ENCODE measurements at places on chromosomes 13 and 19.

DNA sequence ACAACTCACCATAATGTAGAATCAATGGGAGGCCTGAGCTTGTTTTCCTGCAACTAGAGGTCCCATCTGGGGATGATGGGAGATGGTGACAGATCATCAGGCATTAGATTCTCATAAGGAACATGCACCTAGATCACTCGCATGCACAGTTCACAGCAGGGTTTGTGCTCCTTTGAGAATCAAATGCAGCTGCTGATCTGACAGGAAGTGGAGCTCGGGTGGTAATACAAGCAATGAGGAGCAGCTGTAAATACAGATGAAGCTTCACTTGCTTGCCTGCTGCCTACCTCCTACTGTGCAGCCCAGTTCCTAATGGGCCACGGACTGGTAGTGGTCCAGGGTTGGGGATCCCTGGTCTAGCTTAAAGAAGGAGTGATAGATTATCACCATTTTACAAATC lies 33.0 kb downstream of the KPNA3 start:
- no peak for DNase-seq

DNA sequence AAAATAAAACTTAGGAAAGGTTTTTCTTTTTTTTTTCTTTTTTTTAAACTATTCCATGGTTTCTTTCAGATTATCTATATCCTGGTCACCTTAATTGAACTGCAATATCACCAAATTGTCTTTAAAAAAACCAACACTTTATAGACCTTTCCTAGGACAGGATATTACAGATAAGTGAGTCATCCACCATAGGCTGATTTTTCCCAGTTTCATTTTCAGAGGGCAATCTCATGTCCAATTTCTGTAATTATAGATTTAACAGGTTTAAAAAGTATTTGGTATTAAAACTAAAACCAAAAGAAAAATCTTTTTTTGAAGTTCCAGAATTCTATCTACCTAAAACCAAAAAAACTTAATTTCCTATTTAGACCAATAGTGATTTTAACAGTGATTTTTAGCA lies 13.2 kb downstream of the SPART start:
- DNase-seq = no peak

GRCh38 chr13:41916173-41916954 lies 44.5 kb downstream of the VWA8 start:
- DNase-seq = no peak

DNA sequence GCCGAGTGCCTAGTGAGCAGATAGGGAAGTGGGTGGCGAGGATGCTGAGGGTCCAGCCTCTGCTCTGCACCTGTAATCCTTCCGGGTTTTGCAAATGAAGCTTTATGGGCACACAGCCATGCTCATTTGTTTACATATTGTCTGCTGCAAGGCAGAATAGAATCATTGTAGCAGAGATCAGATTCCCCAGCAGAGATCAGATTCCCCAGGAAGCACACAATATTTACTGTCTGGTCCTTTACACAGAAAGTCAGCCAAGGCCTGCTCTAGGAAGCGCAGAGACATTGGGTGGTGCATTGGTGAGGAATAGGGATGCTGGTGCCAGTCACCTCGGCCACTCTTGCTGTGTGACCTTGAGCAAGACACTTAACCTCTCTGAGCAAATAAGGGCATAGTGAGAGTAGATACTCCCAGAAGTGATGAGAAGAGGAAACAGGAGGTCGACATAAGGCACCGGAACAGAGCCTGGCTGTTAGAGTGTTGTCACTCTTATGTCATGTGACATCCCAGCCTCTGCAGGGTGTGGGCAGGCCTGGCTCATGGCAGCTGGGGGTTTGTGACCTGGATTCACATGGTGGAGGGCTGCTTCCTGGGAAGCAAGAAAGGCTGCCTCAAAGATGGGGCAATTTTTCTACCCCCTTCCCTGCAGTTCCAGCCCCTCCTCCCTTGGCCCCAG lies 25.6 kb downstream of the CARM1 start:
- no peak for DNase-seq

- DNase-seq = no peak
These were observed 28.8 kb downstream of the FOXO1 start for GRCh38 chr13:40637643-40638042.

GRCh38 chr13:20320885-20321284 lies 88.8 kb upstream of the GJB6 start:
- no peak for DNase-seq

DNA sequence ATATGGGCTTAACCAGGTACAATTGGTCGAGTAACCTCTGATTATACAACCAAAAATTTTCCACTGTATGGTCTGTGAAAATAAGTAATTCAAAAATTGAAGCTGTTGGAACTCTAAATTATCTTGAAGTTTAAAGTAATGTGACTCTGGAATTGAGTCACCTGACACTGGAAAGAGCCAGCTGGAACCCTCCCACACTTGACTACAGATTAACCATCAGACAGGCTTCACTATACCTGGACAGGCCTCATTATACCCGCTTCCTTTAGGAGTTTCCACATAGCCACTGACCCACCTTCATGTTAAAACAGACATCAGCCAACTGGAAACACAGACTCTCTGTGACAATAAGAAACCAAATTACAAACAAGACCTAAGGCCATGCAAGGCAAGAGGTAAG lies 1.3 kb downstream of the ZNF433 start:
- no peak for DNase-seq

- DNase-seq = no peak
These were observed 31.5 kb downstream of the RBM26 start for GRCh38 chr13:79374578-79374977.

DNA sequence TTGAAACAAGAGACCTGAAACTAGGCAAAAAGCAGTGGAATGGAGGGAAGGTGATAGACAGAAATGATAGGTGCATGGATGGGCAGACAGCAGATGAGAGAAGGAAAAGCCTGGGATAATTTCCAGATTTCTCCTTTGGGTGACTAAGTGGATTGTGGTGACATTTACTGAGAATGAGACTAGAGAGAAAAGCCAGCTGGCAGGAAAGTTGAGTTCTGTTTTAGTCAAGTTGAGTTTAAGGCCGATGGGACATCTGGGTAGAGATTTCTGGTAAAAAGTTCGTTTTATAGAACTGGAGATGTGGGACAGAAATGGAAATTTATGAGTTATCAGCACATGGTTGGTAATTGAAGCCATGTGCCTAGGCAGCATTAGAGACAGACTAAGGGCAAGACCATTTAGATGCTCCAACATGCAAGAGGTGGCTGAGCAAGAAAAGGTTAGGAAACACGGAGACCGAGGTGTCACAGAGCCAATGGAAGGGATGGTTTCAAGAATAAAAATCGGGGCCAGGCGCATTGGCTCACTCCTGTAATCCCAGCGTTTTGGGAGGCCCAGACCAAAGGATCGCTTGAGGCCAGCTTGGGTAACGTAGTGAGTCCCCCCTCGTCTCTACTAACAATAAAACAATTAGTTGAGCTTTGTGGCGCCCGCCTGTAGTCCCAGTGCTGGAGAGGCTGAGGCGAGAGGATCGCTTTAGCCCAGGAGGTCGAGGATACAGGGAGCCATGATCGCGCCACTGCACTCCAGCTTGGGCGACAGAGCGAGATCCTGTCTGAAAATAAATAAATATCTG lies 9.6 kb upstream of the DGKH start:
- DNase-seq = no peak

DNA sequence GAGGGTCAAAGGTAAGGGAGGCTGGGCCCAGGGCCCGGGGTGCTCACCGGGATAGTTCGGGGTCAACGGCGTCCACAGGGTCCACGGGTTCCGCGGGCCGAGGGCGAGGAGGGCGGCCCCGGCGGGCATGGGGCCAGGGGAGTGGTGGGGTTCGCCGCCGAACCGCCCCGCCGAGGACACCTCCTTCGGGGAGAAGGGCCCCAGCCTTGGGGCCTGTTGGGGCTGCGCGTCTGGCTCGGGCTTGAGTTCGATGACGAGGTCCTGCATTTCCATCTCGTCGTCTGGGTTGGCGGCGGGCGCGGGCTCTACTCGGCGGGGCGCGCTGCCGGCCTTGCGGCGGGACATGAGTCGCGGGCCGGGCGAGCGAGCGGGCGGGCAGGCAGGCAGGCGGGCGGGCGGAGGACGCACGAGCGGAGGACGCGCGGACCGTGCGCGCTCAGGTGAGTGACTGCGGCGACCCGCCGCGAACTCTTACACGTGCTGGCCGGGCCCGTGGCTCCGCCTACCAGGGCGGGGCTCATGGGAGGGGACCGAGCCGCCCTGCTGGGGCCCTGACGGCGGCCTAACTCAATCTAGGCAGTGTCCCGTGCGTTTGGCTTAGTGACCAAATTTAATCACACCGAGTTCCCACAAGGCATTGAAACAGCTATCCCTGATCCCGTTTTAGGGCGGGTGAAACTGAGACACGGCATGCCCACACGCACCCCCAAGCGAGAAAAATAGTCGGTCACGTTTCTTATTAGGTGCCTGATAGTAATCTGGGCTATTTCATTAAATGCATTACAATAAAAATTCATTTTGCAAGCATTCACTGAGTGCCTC lies at the start of gene ZNF296:
Gene ZNF296 (minus strand): TSS at position 450 of the 822 bp plus-strand sequence. CDS start 105 bp downstream, at position 345.
- peak; percentile 35 for DNase-seq

DNA sequence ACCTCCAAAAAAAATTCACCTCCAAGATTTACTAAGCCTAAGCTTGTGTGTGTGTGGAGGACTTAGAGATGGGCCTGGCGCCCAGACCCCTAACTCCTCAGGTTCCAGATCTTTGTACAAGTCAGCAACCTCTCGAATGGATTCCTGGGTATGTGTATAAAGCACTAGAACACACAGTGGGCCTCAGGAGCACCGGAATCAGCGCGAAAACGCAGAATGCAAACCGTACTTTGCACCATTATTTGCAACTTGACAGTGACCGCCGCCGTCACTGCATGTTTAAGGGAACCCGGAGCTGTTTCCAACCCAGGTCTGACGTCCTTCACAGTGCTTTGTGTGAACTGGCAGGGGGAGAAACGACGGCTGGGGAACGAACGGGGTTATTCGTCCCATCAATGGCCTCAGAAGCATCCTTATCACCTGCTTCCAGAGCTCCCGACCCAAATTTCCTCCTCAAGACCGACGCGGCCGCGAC lies 688 bp downstream of the ZNF606 start:
- peak; percentile 12 for DNase-seq

- DNase-seq = no peak
These were observed 25.9 kb downstream of the PEG3 start for GRCh38 chr19:56814656-56815055.

- DNase-seq = peak; percentile 15
These were observed 32.8 kb upstream of the STK24 start for GRCh38 chr13:98609756-98610155.

GRCh38 chr19:39679056-39679790 lies 23.5 kb downstream of the LGALS16 start:
- DNase-seq = no peak

- no peak for DNase-seq
These were observed 33.9 kb upstream of the ATP11A start for GRCh38 chr13:112655913-112656312.

GRCh38 chr13:84670245-84670644 lies 788.0 kb upstream of the SLITRK1 start:
- DNase-seq = no peak

DNA sequence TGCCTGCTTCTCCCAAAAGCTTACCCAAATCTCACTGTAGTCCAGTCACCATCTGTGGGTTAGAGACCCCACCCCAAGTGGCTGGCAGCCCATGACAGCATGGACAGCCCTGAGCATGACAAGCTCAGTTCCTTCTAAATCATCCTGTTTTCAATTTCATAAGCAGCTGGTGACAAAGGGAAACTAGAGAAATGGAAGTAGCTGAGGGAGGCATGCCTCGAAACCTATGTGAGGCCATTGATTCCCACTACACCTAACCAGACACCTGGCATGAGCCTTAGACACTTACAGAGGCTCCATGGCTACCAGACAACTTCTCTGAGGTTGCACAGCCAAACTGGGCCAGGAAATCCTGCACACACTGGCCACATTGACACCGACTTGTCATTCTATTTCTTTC lies 56.2 kb downstream of the ABCC4 start:
- DNase-seq = peak; percentile 52

GRCh38 chr19:51802775-51803174 lies 7.8 kb downstream of the FPR3 start:
- DNase-seq = no peak

DNA sequence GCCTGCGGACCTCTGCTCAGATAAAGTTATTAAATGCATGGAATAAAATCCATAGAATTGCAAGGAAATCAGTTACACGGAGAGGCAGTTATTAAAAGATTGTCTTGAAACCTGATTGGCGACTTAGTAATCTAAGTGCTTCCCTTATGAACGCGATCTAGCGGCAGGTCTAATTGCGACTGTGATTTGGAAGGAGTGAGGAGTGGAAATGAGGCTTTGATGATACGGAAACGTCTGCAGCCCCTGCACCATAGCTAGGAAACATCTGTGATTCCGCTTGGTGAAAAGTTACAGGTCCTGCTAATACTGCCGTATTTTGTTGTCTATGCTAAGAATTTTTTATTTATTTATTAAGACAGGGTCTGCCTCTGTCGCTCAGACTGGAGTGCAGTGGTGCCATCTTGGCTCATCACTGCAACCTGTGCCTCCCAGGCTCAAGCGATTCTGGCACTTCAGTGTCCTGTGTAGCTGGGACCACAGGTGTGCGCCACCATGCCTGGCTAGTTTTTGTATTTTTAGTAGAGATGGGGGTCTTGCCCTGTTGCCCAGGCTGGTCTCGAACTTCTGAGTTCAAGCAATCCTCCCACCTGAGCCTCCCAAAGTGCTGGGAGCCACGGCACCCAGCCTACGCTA lies 887 bp downstream of the NDUFS7 start:
- DNase-seq = no peak

DNA sequence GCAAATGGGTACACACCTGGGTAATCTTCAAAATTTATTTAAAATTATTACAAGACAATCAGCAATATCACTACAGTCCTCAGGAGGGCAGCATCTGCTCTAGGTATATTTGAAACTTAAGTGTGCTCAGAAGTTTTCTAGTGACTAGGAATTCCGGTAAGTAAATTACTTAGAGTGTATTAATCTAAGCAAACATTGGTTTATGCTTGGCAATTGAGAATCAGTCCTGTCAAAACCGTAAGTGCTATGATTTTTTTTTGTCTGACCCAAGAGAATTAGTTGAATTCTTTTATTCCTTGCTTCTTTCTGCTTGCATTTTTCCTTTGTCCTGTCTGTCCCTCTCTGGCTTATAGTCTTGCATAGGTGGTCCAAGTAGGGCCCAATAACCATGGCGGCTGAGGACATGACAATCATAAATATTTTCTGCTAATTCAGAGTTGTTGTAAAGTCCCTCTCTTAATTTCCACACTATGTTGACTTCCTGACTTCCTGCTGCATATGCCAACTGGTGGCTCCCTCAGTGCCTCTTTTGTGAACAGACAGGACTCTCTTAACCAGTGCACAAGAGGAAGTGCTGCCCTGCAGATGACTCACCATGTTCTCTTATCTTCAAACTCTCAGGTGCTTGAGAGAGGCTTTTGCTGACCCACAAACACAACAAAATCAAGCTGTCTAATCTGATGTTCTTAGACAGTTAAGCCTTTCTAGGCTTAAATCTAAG lies 82.2 kb downstream of the SLAIN1 start:
- peak; percentile 77 for DNase-seq

GRCh38 chr19:39199025-39199424 lies 2.3 kb downstream of the NCCRP1 start:
- DNase-seq = peak; percentile 67

DNA sequence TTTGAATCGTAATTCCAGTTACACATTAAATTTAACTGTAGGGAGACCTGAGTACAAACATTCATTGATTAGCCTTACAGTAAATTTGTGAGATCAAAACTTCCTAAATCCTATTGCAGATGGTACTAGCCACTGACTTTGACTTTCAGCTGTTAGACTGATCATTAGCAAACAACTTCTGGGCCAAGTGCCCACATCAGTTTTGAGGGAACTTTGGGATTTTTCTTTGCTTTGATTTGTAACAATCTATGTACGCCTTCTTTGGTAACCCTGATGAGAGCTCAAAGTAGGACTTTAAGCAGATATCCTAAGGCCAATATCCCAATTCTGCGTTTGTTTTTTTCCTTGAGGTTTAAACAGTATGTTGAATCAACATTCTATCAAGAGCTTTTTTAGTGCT lies 131.5 kb downstream of the DLEU7 start:
- DNase-seq = no peak
